Epithelial cell of umbilical artery (primary cell): ENCODE measurements at places on chromosomes 3 and 15. TPM values are rescaled to one million over a fixed set of nuclear protein-coding genes. Genes with fewer than 3 reads are reported as not detected.

ASB14 gene
- total RNA-seq, result not detected in 2 replicates

GRK7 gene
- not detected in 2 replicates for total RNA-seq

PRR20G gene
- not detected in 2 replicates for total RNA-seq

EFCAB12 gene
- not detected in 2 replicates for total RNA-seq

P2RY1 gene
- total RNA-seq, result 0.30 and 1.3 TPM in 2 replicates

GRAMD2A gene
- 0.30 and 0.32 TPM in 2 replicates for total RNA-seq

ADAMTS9 gene
- total RNA-seq, result 38.3 and 60.1 TPM in 2 replicates

ZNF774 gene
- total RNA-seq, result 0.97 and 3.8 TPM in 2 replicates

GNB5 gene
- total RNA-seq, result 24.4 and 36.0 TPM in 2 replicates

CCDC13 gene
- 1.3 TPM in 1 of 2 replicates, not detected in the other for total RNA-seq

UROC1 gene
- not detected in 2 replicates for total RNA-seq

GOLGA8T gene
- total RNA-seq, result under 0.01 and 0.15 TPM in 2 replicates

DALRD3 gene
- 25.1 and 45.5 TPM in 2 replicates for total RNA-seq

GMNC gene
- under 0.01 TPM in 1 of 2 replicates, not detected in the other for total RNA-seq

CFAP91 gene
- total RNA-seq, result 0.65 and 0.76 TPM in 2 replicates

CLDN11 gene
- total RNA-seq, result 98.7 and 169 TPM in 2 replicates

ANKUB1 gene
- total RNA-seq, result 0.32 TPM in 1 of 2 replicates, not detected in the other

SI gene
- not detected in 2 replicates for total RNA-seq

DAPK2 gene
- 1.9 and 2.3 TPM in 2 replicates for total RNA-seq

CX3CR1 gene
- not detected in 2 replicates for total RNA-seq

CLSTN2 gene
- total RNA-seq, result not detected in 2 replicates

TASOR gene
- total RNA-seq, result 52.3 and 55.5 TPM in 2 replicates
